Naive thymus-derived CD8-positive, alpha-beta T cell (primary cell): ENCODE measurements at places on chromosomes 13 and 19. TPM values are rescaled to one million over a fixed set of nuclear protein-coding genes. Genes with fewer than 3 reads are reported as not detected.

GRCh38 chr13:110304256-110304655 lies 2.7 kb downstream of the COL4A1 start:
- DNase-seq = no peak

Gene CFD
- 2.4 TPM for total RNA-seq

DNA sequence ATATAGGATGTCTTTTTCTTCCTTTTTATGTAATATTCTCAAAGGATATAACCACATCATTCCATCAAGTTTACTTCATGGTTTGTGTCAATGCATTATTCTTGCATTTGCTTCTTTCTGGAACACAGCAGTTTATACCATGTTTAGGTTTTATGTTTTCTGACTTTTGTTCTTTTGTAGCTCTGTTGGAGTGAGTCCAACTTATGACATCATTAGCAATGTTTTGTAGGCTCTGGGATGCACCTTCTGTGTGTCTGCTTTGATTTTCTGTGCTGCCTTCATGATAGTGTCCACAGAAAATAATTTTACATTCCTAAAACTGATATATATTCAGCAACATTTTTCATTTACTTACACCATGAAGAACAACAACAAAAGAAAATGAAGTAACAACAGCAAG lies 68.9 kb downstream of the SHISA2 start:
- no peak for DNase-seq

DNA sequence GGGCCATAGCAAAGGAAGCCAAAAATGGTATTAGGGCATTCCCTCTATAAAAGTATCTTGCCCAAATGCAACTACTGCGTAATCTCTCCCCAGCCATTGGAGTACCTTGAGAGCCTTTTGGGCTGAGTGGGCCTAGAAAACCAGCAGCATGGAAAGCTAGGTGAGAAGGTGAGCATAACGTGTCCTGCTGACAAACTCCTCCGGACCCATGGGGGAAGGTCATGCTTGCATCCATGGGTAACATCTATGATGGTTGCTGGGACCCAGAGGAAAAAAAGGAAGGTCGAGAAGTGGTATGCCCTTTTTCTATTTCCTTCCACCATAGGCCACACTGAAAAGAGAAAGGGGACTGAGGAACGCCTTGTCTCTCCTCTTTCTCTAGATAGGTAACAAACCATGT lies 57.4 kb downstream of the ZNF728 start:
- DNase-seq = no peak

DNA sequence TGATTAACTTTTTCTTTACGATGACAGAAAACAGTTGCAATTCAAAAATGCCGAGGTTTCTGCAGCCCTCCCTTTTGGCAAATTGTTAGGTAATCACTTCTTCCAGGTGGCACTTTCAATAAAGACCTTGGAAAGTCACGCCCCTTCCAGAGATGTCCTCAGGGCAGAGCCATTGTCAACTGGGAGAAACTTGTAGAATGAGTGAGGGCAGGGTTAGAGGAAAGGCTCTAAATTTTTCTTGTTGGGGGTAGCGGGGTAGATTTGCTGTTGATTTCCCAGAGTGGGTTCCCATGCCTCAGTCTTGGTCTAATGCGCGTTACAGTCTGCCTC lies 421.1 kb downstream of the FGF9 start:
- no peak for DNase-seq

DNA sequence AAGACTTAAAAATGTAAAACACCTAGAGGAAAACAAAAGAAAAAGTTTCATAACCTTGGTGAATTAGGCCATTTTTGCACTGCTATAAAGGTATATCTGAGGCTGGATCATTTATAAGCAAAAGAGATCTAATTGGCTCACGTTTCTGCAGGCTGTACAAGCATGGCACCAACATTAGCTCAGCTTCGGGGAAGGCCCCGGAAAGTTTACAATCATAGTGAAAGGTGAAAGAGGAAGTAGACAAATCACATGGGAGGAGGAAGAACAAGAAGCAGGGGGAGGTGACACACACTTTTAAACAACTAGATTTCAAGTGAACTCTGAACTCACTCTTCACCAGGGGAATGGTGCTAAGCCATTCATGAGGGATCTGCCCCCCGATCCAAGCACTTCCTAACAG lies 1358.5 kb upstream of the PCDH9 start:
- no peak for DNase-seq

DNA sequence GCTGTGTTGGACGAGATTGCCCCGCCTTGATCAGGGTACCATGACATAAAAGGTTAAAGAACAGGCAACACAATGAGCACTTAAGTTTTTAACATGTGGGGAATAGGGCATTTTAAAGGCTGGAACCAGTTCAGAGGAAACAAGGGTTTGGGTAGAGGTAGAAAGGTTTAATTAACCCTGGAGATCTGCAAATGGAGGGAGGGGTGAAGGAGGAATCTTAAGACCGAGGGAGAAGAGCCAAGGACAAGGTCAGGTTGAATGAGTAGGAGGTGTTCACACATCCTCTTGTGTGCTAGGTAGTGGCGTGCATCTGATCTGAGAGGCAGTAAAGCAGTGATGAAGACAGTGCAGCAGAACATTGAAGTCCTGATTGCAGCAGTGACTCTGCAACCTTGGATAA lies 28.5 kb downstream of the SKA3 start:
- no peak for DNase-seq

Gene GRK1
- total RNA-seq = not detected

DNA sequence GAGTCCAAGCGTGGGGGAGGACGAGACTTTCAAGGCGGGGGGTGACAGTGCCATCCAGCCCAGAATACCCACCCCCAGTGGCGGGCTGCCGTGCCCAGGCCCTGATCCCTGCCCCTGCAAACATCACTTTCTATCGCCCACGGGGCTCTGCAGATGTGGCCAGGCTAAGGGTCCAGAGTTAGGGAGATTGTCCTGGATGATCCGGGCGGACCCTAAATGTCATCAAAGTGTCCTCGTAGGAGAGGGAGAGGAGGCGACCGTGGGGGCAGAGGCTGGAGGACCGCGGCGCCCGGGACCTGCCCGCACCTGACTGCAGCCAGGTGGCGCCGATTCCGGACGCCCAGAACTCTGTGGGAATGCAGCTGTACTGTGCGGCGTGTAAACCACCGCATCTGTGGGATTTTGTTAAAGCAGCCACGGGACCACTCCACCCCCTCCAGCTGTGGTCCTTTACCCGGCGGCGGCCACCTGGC lies 32.4 kb downstream of the GJA3 start:
- no peak for DNase-seq

DNA sequence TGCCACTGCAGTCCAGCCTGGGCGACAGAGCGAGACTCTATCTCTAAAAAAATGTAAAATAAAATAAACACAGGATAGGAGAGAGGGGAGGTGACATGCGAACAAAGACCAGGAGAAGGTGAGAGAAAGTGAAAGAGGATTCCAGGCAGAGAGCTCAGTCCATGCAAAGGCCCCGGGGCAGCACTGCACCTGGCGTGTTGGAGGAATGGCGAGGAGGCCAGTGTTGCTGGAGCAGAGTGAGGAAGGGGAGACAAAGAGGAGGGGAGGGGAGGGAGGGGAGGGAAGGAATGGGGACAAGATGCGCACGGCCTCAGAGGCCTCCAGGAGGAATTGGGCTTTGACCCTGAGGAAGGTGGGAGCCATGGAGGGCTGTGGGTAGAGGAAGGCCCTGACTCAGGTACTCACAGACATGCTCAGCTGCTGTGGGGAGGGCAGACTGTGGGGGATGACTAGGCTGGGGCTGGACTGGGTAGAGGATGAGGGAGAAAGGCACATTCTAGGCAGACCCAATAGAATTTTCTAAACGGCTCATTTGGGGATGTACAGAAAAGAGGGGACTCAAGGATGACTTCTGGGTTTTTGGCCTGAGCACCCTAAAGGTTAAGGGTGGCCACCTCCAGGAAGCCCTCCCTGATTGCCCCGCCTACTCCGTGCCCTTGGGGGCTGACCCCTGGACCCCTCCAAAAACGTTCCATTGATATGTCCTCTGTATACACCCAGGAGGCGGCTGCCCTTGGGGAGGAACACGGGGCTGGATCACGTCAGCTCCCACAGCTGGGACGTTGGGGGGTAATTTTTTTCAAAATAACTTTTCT lies 43.9 kb downstream of the PTPRS start:
- no peak for DNase-seq

Gene TJP3
- total RNA-seq = 13.0 TPM

DNA sequence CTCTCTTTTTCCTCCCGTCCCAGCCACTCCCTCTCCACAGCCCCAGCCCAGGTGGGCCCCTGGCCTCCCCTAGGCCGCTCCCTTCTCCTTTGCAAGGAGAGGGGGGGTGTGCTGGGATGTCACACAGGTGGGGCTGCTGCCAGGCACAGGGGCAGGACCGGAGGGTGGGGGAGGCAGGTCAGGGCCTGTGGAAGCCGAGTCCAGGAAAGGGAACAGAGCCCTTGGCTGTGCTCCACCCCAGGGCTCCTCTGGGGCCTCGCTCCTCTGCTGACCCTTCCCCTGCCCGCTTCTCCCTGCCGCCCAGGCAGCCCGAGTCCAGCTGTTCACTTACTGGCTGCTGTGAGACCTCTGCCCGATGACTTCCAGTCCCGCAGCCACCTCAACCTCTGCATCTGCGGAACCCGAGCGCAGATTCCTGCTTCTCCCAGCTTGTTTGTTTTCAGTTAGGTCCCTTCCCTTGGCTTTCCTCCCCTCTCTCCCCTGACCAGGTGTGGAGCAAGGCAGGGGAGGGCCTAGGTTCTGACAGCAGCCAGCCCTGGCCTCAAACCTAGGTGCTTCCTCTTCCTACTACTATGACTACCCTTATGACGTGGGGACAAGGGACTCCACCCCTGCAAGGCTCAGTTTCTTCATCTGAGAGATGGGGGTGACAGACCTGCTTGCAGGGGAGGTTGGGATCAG lies 850 bp upstream of the KLK11 start:
- DNase-seq = no peak

DNA sequence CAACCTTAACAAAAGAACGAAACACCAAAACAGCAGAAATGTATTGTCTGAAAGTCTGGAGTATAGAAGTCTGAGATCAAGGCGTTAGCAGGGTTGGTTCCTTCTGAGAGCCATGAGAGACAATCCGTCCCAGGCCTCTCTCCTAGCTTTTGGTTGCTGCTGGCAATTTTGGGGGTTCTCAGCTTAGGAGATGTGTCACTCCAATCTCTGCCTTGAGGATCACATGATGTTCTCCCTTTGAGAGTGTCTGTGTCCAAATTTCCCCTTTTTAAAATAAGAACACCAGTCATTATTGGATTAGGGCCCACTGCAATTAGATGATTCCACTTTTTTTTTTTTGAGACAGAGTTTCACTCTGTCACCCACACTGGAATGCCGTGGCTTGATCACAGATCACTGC lies 10.1 kb downstream of the KCNN1 start:
- no peak for DNase-seq

Gene MAST3
- 44.8 TPM for total RNA-seq

Gene CEACAM21
- 56.7 TPM for total RNA-seq

Gene BRSK1
- total RNA-seq = 2.9 TPM

Gene RNF225
- 0.39 TPM for total RNA-seq

DNA sequence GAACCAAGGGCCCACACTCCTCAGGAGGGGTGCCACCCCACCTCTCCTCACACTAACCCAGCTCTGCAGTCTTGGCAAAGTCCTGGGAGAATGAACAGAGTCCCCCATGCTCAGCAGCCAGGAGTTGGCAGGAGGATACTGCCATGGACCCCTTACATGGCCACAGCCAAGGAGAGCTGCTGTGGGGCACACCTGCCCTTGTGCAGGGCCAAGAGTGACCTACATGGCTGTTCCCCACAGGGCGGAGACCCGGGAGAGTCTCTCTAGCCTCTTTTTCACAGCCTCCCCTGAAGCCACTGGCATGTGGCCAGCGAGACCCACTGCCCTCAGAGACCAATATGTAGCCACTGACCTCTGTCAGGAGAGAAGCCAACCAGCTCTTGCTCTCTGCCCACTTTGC lies 45.9 kb upstream of the VSTM2B start:
- no peak for DNase-seq

- DNase-seq = no peak
Observed at GRCh38 chr13:33119856-33120543, 103.8 kb downstream of the KL start.

GRCh38 chr13:26221399-26221720 lies 754 bp downstream of the RNF6 start:
- DNase-seq = no peak

GRCh38 chr19:17720440-17720839 lies 1.2 kb downstream of the MAP1S start:
- DNase-seq = no peak
